ENCODE measurements at places on chromosomes 13 and 19.

GRCh38 chr19:12111176-12111575, 29.0 kb downstream of the ZNF20 start:
- no peak for DNase-seq

DNA sequence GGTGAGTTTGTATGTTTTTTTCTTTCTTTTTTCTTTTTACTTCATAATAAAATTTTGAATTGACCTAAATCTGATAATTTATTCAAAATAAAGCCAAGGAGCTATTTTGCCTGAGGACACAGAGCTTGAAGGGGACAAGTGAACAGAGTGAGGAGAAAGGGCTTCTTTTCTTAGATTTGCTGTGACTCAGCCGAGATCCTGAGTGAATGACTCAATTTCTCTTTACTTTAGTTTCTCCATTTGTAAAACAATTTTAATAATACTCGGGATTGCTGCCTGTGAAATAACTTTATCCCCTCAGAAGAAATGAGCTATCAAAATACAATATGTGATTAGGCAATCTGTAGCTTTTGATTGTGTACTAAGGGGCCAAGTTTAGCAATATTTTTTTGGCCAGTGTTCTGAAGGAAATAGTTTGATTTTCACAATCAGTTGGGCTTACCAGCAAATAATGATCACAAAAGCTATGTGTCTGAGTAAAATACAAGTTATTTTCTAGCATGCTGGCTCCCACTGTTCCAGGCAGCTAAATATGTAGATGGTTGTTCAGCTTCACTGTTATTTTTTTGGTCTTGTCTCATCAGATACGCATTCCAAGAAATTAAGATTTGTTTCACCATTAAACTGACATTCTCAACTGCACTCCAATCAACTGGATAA, 437.5 kb downstream of the FGF9 start:
- no peak for DNase-seq

GRCh38 chr13:39051157-39051556, 12.9 kb downstream of the NHLRC3 start:
- DNase-seq: no peak

DNA sequence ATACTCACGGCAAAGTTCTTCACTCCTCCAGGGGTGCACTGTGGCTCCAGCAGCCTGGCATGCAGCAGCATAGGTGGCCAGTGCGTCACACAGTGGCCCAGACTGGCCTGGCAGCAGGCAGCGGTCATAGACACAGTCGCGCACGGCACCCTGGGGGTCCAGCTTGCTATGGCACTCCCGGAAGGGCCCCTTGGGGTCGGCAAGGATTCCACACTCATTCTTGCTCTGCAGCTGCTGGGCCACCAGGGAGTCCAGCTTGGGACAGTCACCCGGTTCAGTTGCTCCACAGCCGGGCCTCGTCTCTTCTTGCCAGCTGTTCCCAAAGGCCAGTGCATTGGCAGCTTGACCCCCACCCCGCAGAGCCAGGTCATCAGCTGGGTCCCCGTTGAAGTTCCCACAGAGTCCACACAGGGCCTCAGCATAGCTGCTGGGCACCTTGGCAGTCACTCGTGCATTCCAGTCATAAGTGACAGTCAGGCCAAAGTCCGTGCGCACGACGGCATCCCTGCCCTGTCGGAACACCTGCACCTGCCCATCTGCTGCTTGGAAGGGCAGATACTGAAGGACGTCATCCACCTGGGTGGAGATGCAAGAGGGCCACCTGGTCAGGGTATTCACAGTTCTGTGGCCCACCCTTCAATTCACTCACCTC, 20.6 kb downstream of the FCGBP start:
- DNase-seq: no peak

- DNase-seq: no peak
These were observed 11.0 kb downstream of the GZMM start for GRCh38 chr19:554817-555216.

DNA sequence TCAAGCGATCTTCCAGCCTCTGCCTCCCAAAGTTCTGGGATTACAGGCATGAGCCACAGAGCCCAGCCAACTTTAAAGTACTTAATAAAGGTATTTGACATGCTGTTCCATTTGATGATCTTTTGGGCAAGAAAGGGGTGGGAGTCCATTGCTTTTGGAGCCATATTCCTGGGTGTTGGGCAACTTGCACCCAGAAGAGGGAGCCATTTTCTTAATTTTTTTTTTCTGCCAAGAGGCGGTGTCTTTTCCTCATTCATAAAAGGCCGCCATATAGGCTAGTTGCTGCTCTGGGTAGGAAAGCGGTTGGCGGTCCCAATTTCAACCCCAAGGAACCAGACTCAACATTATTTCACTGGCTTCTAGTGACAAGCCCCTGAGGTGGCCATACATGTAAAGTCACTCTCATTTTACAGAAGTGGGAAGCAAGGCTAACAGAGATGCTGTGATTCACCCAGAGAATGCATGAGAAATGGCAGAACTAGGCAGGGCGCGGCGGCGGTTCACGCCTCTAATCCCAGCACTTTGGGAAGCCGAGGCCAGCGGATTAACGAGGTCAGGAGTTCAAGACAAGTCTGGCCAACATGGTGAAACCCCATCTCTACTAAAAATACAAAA, 139.6 kb downstream of the CACNA1A start:
- DNase-seq: no peak

GRCh38 chr13:25192489-25192888, 20.4 kb upstream of the AMER2 start:
- DNase-seq: no peak

- DNase-seq: no peak
These were observed 5.8 kb downstream of the SLC39A3 start for GRCh38 chr19:2733930-2734588.

GRCh38 chr19:29001141-29001581, 211.8 kb downstream of the UQCRFS1 start:
- DNase-seq: no peak

GRCh38 chr13:97235549-97236231, 13.6 kb downstream of the MBNL2 start:
- no peak for DNase-seq

- no peak for DNase-seq
These were observed 125.2 kb upstream of the ZNF91 start for GRCh38 chr19:23520441-23520840.

GRCh38 chr13:29994911-29995595, 144.6 kb upstream of the UBL3 start:
- no peak for DNase-seq

GRCh38 chr13:42495255-42495654, 78.7 kb upstream of the TNFSF11 start:
- DNase-seq: no peak

DNA sequence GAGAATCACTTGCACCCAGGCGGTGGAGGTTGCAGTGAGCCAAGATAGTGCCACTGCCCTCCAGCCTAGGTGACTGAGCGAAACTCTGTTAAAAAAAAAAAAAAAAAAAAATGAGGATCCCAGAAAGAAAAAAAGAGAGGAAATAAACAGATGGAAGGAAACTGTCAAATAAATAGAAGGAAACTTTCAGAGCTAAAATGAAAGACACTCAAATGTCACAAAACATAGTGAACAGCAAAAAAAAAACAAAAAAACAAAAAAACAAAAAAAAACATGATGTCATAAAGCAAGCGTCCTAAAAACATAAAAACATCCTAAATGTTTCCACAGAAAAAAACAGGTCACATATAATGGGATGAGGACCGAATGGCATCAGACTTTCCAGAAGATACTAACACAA, 15.0 kb downstream of the MLLT1 start:
- DNase-seq: no peak

GRCh38 chr13:100196375-100196774, 107.5 kb downstream of the PCCA start:
- DNase-seq: no peak

DNA sequence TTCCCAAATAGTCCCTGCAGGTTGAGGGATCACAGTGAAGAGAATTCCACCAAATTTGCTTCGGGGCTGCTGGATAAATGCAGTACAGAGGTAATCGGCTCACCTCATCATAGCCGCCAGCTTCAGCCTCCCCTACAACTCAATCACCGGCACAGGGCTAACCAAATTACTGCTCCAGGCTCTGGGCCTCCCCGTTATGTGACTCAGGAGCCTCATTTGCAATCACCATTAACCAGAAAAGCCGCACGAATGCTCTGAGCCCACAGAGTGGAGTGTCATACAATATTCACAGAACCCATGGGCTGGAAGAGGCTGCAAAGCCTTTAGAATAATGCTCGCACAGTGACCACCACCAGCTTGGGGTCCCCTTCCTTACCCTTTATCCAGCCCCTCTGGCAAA, 4.9 kb downstream of the SIAH3 start:
- no peak for DNase-seq

- no peak for DNase-seq
These were observed 113.6 kb downstream of the ATP11A start for GRCh38 chr13:112803422-112803821.

Measured in cortex of kidney (tissue), 1 donor.